ENCODE measurements at places on chromosomes 16 and 17.

- peak; percentile 75 for DNase-seq
Measured at GRCh38 chr16:58755989-58756649, 22.0 kb upstream of the GOT2 start.

GRCh38 chr16:46765050-46765449 lies 16.9 kb upstream of the MYLK3 start:
- no peak for DNase-seq

DNA sequence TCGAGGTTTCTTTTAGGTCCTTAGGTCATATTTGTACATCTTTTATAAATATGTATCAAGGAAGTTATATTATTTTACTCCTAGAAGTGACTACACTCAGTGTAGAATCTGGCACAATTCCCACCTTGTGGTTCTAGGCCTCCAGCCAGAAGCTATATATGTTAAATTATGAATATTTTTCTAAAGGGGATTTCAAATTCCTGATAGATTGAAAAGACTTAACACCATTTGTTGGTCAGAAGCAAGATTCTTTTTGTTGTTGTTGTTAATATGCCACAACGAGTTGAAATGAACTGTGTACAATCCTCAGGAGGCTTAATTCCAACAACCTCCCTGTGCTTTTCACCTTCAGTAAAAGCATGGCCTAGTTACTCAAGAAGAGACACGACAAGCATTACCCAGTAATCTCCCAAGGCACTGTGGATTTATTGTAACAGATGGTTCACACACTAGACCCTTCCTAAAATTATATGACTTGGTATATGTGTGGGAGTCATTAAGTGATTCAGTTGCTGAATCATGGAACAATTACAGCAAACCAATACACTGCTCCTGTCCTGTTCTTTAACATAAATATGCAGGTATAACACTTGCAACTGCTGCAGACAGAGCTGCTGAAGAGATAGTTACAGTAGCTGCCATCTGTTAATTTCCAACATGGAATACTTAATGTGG lies 964.4 kb upstream of the GOT2 start:
- no peak for DNase-seq

DNA sequence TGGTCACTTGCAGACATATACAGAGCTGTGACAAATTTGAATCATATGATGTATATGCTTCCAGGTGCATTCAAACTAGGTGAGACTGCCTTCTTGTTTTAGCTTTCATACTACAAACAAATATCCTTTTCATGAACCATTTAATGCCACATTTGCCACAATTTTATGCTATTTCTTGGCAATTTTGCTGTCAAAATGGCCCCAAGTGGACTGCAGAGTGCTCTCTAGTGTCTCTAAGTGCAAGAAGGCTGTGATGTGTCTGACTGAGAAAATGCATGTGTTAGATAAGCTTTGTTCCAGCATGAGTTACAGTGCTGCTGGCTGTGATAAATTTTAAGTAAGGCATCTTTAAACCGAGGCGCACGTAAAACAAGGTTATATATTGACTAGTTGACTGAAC lies 38.3 kb downstream of the CDH13 start:
- DNase-seq: no peak

DNA sequence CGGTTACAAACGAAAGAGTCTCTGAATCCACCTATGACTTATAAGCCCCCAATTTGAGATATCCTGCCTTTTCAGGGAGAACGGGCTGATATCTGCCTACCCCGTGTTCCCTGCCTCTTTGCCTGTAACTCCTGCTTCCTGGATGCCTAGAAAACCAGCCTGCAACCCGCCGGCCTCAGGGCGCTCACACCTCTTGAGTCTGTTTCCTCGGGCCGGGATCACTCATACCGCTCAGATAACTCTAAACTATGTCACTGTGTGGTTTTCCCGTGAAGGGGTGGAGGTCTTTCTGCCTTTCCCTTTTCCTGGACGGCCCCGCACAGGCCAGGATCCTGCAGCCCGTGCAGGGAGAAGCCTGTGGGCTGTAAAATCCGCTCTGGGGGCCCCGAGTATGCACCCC lies 10.4 kb downstream of the RPUSD1 start:
- no peak for DNase-seq

GRCh38 chr16:56479469-56479868 lies 28.1 kb downstream of the OGFOD1 start:
- DNase-seq: no peak

DNA sequence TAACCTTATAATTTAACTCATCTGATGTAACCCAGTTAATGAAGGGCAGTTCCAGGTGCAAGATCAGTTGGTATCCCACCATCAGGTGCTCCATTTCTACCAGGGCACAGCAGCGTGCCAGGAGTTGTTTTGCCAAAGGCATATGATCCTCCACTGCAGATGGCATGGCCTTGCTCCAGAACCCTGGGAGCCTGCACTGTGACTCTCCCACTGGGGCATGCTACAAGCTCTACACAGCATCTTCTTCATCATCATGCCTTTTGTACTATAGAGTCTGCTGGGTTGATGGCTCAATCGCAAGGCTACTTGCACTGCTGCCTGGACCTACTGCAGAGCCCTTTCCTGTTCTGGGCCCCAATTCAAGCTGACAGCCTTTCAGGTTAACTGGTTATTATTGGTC lies 11.3 kb upstream of the MAPT start:
- no peak for DNase-seq

GRCh38 chr16:9868606-9869149 lies 313.6 kb downstream of the GRIN2A start:
- DNase-seq: no peak

DNA sequence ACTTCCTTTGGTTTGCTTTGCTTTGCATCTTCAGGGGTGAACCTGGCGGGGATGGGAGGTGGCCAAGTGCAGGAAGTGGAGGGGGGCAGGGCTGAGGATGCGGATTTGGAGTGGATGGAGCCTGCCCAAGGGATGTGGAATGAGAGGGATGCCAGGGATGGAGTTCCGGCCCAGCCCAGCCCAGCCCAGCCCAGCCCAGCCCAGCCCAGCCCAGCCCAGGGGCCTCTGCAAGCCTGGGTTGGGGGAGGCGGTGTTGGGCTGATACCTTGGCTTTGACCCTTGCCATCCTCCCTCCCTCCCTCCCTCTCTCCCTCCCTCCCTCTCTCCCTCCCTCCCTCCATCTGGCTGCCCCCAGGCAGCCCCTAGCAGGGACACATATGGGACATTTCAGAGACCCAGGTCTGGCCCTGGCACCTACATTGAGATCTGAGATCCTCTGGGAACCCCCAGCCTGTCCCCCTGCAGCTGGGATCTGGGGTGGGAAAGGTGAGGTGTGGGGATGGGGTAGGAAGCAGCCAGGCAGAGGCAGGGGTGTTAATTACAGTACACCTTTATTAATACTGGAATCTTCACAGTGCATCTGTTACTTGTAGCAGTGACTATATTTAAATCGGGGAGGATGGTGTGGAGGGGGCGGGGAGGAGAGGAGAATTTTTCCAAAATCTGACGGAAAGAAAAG lies 14.5 kb downstream of the IL34 start:
- DNase-seq: no peak

DNA sequence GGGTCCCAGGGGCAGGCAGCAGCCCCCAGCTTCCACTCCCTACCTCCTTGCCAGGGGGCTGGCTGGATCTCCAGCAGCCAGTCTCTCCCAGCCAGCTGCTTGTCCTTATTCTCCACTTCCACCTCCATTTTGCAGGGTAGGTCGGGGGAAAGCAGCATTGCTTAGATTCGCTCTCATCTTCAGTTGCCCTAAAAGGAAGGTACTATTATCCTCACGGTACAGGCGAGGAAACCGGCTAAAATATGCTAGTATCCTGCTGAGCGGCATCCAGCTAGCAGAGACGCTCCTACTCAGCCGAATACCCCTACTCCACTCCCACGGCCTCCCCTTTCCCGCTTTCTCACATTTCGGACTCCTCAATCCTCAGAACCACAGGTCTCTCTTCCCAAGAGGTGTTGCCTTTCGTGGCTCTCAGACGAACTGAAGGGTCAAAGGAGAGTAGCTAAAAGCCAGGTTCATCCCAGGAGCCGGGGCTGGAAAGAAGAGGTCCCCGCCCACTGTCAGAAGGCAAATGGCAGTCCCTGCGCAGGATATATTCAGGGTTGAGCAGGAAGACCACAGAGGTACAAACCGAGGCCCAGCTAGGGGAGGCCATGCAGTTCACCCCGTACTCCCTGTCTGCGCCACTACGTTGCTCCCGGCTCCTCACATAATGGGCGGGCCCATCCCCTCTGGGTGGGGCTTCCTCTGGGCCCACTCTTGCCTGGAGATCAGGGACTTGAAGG lies 1.7 kb upstream of the RAB11FIP4 start:
- DNase-seq: no peak

DNA sequence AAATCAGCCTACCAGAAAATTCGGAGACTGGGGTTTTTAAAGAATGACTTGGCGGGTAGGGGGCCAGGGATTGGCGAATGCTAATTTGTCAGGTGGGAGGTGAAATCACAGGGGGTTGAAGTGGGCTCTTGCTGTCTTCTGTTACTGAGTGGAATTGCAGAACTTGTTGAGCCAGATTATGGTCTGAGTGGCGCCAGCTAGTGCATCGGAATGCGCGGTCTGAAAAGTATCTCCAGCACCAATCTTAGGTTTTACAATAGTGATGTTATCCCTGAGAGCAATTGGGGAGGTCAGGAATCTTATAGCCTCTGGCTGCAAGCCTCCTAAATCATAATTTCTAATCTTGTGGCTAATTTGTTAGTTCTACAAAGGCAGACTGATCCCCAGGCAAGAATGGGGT lies 762 bp upstream of the RBL2 start:
- DNase-seq: no peak

DNA sequence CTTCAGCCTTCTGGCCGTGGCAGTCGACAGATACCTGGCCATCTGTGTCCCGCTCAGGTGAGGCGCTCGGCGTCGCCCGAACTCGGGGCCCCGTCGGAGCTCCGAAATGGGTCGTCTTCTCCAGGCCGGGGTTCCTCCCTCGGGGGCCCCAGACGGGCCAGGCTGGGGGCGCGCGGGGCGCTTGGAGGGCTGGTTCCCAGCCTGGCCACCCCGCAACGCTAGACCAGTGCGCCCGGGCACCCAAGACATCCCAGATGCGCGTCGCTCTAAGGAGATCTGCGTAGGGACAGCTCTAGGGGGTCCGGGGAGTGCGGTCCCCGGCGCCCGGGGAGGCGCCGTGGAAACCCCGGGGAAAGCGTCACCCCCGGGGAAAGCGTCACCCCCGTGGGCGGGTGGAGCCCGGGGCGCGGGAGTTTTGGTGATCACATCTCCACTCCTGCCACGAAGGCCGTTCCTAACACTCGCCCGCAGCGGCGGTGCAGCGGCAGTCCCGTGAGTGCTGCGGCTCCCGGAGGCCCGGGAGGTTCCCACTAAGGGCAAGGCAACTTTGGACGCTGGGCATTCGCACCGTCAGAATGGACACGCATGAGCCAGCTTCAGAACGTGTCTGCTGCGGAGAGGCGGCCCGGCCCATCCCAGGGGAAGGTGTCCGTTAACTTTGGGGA lies 729 bp downstream of the ADORA2B start:
- no peak for DNase-seq

- DNase-seq: no peak
Measured at GRCh38 chr17:49755663-49756283, 8.2 kb downstream of the FAM117A start.

- DNase-seq: no peak
Measured at GRCh38 chr16:61581417-61582046, 454.7 kb downstream of the CDH8 start.

DNA sequence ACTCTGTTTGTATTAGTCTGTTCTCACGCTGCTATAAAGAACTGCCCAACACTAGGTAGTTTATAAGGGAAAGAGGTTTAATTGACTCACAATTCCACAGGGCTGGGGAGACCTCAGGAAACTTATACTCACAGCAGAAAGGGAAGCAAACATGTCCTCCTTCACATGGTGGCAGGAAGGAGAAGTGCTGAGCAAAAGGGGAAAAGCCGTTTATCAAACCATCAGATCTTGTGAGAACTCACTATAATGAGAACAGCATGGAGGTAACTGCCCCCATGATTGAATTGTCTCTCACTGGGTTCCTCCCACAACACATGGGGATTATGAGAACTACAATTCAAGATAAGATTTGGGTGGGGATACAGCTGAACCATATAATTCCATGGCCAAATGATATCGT lies 30.9 kb downstream of the ABCC1 start:
- DNase-seq: no peak

DNA sequence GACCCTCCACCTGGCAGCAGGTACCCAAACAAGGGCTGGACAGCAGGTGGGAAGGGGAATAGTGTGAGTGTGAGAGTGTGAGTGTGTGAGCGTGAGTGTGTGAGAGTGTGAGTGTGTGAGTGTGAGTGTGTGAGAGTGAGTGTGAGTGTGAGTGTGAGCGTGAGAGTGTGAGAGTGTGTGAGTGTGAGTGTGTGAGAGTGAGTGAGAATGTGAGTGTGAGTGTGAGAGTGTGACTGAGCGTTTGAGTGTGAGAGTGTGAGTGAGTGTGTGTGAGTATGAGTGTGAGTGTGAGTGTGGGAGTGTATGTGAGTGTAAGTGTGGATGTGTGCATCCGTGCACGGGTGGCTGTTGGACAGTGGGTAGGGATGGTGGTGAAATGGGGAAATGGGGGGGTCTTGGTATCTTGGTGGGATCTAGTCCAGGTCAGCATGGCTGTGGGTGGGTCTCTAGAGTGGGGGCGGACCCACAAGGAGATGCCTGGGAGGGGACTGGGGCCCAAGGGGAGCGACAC lies 408 bp downstream of the ADGRG1 start:
- DNase-seq: no peak

GRCh38 chr16:50659806-50660205 lies 21.3 kb downstream of the SNX20 start:
- no peak for DNase-seq

DNA sequence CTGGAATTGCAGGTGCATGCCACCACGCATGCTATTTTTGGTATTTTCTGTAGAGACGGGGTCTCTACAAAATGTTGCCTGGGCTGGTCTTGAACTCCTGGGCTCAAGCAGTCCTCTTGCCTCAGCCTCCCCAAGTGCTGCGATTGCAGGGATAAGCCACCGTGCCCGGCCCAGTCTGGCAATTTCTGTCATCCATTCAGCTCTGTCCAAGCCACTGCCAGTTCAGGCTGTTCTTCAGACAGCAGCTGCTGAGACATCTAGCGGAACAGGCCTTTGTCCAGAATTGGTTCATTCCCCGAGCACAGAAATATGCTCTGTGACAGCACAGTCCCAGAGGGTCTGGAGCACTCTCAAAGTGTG lies 5.4 kb downstream of the SLC47A1 start:
- no peak for DNase-seq

DNA sequence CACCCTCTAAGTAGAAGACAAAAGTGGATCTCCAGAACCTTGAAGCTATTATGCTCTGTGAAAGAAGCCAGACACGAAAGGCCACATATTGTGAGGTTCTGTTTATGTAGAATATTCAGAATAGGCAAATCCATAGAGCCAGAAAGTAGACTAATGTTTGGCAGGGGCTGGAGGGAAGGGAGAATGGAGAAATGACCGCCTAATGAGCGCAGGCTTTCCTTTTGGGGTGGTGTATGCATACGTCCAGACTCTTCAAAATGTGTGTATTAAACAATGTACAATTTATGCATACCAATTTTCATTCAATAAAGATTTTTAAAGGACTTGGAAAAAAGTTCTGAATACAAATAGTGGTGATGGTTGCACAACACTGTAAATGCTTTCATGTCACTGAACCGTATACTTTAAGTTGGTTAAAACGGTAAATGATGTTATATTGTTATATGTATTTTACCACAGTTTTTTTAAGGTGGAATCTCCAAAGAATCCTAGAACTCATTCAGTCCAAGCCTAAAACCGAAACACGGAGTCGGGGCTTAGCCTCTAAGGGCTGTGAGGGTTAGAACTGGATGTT lies 397.4 kb downstream of the SOX9 start:
- no peak for DNase-seq

All from GM10248 (cell line).